Uterus (tissue), 4 donors: ENCODE measurements at places on chromosomes 2 and 18.

DNA sequence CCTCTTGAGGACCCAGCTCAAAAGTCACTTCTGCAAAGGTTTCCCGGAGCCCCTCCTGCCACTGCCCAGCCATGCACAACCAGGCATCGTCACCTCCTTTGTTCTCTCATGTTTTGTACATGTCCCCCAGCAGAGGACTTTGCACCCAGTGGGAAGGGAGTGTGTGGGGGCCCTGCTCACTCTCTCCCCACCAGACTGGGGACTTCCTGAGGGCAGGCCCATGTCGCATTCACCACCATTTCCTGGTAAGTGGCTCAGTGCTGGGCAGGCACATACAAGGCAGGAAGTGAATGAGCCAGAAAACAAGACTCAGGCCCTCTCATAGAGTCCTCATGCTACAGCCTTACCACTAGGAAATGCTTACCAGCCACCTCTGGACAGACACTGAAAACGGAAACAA, 18.9 kb downstream of the MRPL35 start:
- no peak for DNase-seq

DNA sequence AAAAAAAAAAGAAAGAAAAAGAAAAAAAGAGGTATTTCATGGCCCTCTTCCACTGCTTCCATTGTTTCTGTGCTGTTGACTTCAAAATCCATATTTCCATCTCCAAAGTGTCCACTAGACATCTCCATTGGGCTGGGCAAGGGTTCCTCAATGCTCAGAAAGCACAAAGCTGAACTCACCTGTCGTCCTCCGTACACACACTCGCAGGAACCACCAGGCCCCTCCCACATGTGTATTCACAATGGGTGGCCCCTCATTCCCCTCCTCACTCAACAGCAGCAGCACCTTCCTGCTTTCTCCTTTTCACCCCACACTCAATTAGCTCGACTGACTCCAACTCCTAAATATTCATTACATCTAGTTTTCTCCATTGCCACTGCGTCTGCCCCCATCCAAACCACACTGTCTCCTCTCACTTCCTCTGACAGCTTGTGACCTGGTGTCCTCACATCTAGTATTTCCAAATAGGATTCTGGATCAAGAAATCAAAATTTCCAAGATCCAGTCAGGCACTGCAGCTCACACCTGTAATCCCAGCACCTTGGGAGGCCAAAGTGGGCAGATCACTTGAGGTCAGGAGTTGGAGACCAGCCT, 25.2 kb downstream of the OSBPL1A start:
- DNase-seq = no peak

DNA sequence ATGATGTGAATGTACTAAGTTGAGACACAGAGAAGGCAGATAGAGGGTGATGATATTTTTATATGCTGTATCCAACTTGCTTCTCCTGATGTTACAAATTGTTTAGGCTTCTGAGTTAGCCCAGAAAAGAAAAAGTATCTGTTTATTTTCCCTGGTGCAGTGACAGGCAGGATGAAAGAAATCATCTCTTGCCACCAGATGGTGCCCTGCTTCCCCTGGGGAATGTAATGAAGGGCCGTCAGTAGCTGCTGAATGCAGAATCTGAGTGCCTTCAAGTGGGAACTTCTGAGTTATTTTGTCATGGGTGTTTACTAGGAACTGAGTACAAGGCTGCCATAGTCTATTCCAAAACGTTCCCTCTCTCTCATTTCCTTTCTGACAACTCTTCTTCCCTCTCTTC, 525.6 kb downstream of the MBD2 start:
- DNase-seq = no peak

- DNase-seq = no peak
Observed at GRCh38 chr2:222393733-222394267, 30.5 kb upstream of the SGPP2 start.

GRCh38 chr2:58473165-58473564, 232.0 kb upstream of the FANCL start:
- no peak for DNase-seq

GRCh38 chr18:27959101-27959500, 217.8 kb downstream of the CDH2 start:
- DNase-seq = no peak

DNA sequence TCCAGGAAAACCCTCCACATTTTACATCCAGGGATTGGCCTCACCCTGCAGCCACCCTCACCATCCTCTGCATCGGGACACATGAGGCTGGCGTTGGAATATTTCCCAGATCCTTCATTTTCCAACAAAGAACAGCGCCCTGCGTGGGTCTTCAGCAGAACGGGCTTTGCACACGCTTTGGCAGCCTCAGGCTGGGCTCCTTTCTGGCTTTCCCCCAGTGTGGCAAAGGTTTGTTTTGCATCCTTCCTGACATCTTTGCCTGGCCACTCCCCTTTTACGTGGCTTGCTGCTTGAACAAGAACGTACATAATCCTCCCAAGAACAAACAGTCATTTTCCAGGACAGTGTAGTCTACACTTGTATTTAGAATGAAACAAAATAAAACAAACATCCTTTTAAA, 25.6 kb upstream of the GREB1 start:
- peak; percentile 76 for DNase-seq

DNA sequence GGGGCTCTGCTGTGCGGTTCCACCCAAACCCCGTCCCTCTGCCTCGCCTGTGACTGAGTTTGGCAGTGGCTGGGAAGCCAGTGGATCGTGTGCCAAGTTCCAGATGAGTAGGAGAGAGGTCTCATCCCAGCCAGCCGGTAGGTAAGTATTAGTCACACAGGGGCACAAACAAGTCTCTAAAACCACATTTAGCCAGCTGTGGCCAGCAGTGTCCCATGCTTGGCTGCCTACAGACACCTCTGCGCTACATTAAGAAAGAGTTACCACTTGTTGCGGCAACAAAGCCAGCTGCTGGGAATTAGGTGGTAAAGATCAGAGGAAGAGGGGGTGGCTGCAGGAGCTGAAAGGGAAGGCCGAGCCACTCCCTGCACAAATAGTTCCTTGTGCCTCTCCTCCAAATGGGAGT, 81.2 kb downstream of the GATA6 start:
- no peak for DNase-seq

- no peak for DNase-seq
Observed at GRCh38 chr2:132562245-132562644, 107.8 kb downstream of the LYPD1 start.

- no peak for DNase-seq
Observed at GRCh38 chr2:156818944-156819343, 382.8 kb downstream of the GPD2 start.

DNA sequence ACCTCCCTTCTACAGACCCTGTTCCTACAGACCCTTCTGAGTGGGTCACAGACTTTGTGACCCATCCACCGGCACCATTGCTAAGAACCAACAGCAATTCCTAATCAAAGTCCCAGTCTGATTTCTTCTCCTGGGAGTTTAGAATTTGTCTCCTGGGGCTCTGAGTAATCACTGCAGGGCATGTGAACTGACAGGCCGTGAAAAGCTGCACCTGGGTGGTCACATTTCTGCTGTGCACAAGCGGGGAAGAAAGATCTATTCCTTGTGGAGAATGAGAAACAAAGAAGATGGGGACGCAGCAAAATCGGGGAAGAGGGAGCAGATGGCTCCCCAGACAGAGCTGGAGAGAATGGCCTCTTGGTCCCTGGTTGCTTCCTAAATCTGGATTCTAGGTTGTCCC, 151.0 kb downstream of the ARL4C start:
- DNase-seq = no peak

DNA sequence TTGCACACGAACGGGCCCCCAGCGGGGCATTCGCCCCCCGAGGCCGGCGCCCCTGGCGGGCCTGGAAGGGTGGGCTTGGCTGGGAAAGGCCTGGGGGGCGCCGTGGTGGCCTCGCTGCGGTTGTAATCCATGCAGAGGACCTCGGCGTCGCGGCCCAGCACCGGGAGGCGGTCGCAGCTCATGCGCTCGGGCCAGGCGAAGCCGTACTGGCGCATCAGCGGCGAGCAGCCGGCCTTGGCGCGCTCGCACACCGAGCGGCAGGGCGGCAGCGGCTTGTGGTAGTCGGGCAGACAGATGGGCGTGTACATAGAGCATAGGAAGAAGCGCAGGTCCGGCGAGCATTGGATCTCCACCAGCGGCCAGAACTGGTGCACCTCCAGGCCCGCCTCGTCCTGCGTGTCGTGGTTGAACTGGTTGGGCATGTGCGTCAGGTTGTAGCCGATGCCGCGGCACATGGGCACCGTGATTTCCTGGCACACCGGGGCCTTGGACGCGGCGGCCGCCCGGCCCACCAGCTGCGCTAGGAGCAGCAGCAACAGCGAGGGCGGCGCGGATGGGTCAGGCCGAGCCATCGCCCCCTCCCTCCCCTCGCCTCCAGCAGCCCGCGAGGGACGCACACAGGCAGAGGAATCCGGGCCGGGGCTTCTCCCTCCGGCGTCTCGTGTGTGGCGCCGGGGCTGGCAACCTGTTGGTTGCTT, 1.4 kb downstream of the FZD5 start:
- peak; percentile 33 for DNase-seq

GRCh38 chr2:223054193-223054781, 2.3 kb downstream of the KCNE4 start:
- peak; percentile 78 for DNase-seq

DNA sequence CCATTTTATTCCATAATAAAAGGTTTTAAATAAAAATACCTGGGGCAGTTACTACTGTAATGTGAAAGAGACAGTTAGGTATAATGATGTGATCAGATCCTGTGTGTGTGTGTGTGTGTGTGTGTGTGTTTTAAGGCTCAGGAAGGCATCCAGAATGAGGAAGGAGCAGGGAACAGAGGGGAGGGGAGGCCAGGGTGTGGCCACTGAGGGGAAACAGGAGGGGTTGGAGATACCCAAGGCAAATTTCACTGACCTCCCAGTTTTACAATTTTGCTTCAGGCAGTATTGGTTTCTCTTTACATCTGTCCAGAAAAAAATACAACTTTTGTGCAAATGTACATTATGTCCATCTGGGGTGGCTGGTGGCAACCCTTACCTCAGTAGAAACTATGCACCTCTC, 163.5 kb upstream of the FBXO11 start:
- DNase-seq = no peak

DNA sequence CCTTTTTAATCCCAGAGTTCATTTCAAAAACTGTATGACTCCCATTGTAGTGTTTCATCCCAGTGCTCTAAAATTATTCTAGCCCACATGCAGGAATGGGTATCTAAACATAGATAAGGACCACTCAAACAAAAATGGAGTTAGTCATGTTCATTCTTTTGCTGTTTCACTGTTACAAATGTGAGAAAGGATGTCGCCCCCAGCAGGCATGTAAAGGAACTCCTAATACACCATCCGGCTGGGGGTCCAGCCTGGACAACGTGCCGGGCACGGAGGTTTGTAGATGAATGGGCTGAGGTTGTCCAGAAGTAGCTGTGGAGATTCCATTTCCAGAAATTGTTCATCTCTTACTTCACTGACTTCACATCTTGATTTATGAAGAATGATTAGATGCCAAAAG, 101.9 kb upstream of the RAB12 start:
- DNase-seq = no peak

DNA sequence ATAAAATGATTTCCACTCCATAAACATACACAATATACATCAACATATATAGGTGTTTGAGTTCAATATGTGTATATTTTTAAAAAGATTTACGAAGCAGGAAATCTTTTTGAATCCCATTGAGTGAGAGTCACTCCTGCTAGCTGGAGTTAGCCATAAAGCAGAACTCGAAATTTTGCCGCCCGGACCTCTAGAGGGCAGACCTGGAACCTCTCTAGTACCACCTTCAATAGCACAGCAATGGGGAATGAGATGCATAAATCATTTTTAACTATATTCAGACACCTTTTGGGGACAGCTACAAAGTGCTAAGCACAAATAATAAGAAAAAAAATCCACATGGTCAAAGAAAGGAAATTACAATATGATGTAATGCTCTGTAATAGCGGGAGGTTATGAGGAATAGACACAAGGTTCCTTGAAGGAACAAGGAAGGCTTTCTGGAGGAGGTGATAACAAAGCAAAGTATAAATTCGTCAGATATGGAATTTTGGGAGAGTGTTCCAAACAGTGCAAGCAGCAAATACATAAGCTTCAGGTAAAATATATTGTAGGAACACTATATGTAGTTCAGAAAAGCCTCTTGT, 533.4 kb downstream of the ERBB4 start:
- no peak for DNase-seq

- DNase-seq = no peak
Observed at GRCh38 chr2:4340536-4340935, 637.2 kb downstream of the DCDC2C start.

DNA sequence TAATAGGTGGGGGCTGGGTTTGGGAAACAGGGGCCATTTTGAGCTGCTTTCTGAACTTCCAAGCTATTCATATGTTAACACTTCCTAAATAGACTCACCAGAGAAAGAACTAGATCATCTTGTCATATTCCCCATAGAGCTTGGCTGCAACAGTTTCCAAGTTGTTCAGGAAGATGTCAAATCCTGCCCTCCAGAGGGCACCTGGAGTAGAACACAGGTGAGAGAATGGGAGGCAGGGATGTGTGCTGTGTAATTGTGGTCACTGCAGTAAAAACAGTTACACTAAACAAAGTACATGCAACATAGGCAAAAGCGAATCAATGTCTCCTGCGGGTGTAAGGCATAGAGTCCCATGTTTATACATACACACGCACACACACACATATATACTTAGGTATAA, 34.5 kb upstream of the LRRC30 start:
- no peak for DNase-seq

DNA sequence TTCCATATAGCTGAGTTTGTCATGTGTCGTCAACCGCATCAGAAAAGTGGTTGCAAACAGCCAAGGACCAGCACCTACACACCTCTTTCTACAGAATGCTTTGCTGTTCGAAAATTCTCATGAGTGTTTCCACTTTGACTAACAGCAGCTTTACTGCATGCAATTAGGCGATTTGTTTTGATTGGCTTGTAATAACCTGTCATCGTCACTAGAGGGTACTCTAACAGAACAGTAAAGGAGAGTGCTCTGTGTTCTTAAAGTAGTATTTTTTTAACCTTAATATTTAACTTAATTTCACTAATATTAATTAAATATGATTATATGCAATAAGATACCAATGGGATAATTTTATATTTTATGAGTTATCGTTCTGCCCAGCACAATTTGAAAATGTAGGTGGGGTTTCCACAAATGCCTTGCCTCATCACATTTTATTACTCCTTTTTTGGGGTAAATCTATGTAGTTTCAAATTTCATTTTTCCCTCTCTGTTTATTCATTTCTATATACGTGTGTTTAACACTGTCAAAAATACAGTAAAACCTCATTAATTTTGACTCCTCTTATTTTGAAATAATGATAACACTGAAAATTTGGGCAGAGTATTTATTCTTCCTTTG, 502.2 kb downstream of the NRXN1 start:
- DNase-seq = no peak

- no peak for DNase-seq
Observed at GRCh38 chr2:206733341-206733740, 15.1 kb upstream of the DYTN start.

DNA sequence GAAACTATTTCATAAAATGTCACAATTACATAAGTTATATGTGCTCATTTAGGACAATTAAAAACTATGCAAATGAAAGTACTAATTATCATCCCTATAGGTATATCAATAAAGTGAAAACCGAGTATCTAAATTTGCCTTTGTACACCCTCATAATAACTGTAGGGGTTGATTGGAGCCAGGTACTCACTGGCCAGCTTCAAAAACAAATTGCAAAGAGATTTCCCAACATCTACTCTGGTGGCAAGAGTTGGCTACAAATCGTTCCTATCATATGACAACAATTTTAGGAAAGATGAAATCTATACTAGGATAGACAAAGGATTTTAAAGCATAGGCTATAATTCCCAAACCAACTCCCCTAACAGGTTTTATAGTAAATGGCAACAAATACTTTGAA, 556.4 kb downstream of the LRRTM4 start:
- no peak for DNase-seq
